ENCODE measurements at places on chromosomes 2 and 18.

- no peak for DNase-seq
Observed at GRCh38 chr2:52311862-52312261, 1279.9 kb upstream of the NRXN1 start.

- no peak for DNase-seq
Observed at GRCh38 chr2:39069136-39069515, 51.7 kb downstream of the SOS1 start.

DNA sequence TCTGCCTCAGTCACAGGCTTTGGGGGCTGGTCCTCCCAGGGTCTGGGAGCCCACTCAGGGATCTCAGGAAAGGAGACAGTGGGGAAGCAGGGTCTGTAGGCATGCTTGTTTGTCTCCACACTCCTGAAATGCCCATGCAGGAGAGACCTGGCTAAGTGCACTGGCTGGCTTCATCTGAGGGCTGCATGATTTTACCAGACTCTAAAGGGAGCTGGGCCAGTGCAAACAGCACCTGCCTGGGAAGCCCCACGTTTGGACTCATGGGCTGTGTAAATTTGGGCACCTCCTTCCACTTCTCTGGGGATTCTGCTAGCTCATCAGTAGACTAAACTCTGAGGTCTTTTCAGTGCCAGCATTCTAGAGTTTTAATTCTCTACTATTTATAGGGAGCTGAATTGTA lies 33.7 kb downstream of the LYPD1 start:
- DNase-seq, result no peak

GRCh38 chr18:51151568-51152511 lies 45.6 kb downstream of the MEX3C start:
- no peak for DNase-seq

GRCh38 chr2:195782156-195782555 lies 125.1 kb downstream of the SLC39A10 start:
- DNase-seq, result no peak

- no peak for DNase-seq
Observed at GRCh38 chr18:36931106-36931505, 102.2 kb downstream of the KIAA1328 start.

DNA sequence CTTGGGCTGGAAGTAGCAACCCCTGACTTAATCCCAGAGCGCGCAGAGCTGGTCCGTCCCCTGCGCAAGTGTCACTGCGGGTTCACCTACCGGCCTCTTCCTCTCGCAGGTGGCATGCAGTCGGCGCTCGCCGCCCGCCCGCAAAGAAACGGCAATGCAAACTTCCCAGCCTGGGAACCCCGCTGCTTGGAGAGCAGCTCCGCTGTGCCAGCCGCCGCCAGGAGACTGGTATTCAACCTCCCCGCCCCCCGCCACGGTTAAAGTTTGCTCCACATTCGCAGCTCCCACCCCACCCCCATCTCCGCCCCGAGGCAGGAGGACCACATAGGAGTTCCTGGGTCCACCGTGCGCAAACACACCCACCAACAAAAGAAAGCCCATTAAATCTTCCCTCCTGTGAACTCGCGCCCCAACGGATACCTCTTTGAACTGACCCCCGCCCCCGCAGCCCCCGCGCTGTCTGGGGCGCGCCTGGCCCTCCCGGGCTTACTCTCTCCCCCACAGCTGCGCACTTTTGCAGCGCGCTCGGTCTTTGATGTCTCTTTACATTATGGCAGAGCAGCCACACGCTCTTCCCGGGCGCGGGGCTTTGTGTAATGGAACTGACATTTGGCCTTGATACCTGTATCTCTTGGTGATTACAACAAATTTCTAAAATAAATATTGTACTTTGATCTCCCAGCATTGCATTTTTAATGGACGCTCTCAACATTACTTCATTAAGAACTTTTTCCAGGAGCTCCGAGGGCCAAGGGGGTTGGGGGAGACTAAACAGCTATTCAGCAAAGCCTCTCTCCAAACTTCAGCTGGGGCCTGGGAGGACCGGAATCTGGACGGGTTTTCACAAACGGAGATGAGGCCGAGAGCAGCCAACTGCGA lies 3.1 kb upstream of the SP5 start:
- peak; percentile 85 for DNase-seq

- DNase-seq, result no peak
Observed at GRCh38 chr2:21024198-21024597, 19.7 kb downstream of the APOB start.

- no peak for DNase-seq
Observed at GRCh38 chr2:86675511-86676015, 44.5 kb upstream of the RMND5A start.

DNA sequence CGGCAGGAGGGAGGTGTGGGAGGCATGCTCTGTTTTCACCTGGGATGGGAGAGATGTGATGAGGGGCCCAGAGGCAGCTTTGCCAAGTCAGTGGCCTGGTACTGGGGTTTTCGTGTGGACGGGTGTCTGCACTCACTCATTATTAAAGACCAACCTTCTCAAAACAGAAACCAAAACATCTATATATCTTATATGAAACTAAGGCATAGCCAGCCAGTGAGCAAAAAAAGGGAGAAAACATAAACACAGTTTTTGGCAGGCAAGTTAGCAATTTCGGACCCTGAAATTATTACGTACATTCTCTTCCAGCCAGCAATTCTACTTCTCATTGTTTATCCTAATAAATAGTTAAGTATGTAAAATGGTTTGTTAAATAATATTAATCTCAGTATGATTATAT lies 181.1 kb upstream of the SMAD2 start:
- DNase-seq, result no peak

GRCh38 chr2:62196278-62196901 lies 475 bp downstream of the B3GNT2 start:
- peak; percentile 82 for DNase-seq

- no peak for DNase-seq
Observed at GRCh38 chr2:26982102-26982742, 11.8 kb downstream of the MAPRE3 start.

- no peak for DNase-seq
Observed at GRCh38 chr2:45664635-45665261, 13.3 kb downstream of the PRKCE start.

GRCh38 chr18:46053368-46054095 lies 18.5 kb downstream of the PSTPIP2 start:
- no peak for DNase-seq

- DNase-seq, result no peak
Observed at GRCh38 chr2:240214790-240215675, 74.6 kb upstream of the OTOS start.

GRCh38 chr2:187447336-187447735 lies 716 bp downstream of the CALCRL start:
- DNase-seq, result no peak

DNA sequence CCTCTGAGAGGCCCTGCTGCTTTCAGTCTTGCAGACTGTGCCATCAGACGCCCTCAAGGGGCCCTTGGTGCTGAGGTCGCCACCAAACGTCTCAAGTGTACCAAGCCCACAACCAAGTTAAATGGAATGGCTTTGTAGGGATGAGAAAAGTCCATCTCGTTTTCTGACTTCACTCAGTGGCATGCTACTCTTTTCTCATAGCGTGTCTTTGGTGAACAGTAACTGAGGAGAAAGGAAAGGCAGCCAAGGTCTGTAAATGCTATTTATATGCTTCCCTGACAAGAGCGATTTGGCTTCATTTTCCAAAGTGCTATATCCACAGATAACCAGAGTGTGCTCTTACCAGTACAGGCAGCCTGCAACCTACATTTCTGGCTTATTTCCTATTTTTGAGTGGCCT lies 123.0 kb downstream of the MTX2 start:
- DNase-seq, result no peak

DNA sequence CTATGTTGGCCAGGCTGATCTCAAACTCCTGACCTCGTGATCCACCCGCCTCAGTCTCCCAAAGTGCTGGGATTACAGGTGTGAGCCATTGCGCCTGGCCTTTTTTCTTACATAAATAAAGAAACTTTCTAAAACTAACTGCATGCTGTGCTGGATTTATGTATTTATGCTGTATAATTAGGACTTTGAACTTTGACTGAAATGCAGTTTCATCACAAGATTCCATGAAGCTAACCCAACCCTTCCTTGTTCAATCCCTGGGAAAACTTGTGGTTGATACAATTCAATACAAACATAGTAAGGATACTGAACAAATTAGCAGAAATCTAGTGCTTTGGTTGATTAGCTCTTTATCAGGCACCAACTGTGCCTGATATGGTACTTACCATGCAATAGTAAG lies 20.9 kb upstream of the SLC35F5 start:
- DNase-seq, result no peak

GRCh38 chr2:200735061-200735460 lies 76.6 kb upstream of the BZW1 start:
- DNase-seq, result no peak

DNA sequence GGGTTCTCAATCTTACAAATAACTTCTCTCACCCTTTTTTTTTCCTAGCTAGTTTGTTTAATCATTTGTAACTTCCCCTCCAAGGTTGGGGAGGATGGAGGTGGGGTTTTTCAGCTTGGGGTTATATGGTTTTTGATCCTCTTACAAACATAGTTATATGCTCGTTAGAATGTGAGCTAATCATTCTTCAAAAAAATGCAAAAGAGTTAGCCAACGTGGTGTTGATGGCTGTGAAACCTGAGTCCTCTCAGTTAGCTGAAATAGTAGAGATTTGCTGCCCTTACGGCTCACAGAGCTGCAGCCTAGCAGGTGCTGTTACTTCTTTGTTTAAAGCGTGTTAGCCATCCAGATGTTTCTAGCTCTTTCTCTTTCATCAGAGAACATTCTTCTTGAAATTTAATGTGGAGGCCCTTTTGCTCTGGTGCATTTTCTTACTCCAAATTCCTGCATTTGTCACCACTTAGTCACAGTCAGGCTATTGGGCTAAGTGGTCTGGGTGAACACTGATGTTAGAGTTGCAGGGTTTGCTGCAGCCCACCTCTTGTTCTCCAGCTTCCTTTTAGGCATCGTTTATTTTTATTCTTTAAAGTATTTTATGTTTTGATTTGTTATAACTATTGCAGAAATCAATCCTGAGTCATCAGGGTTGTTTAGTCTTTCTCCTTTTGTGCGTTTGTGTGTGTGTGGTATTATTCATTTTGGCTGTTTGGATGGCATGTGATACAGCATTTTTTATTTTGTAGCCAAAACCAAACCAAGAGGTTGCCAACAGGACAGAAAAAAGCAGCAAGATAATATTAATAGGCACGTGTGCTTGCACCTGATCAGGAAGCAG lies 41.1 kb downstream of the LIMS1 start:
- no peak for DNase-seq

DNA sequence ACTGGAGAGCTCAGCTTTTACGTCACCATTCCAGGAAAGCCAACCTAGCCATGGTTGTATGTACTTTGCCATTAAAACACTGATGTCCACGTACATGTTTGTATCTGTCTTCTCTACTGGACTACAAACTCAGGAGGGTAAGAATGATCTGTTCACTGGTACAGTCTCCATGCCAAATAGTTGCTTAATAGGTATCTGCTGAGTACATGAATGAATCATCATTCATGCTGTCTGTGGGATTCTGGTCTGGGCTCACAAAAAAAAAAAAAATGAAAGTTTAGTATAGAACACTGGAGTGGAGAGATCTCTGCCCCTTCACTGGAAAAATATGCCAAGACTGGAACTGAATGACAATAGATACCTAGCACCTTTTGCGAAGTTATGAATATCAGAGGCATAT lies 102.6 kb upstream of the ITGA4 start:
- DNase-seq, result no peak

- no peak for DNase-seq
Observed at GRCh38 chr2:233375490-233376314, 21.4 kb downstream of the DGKD start.

DNA sequence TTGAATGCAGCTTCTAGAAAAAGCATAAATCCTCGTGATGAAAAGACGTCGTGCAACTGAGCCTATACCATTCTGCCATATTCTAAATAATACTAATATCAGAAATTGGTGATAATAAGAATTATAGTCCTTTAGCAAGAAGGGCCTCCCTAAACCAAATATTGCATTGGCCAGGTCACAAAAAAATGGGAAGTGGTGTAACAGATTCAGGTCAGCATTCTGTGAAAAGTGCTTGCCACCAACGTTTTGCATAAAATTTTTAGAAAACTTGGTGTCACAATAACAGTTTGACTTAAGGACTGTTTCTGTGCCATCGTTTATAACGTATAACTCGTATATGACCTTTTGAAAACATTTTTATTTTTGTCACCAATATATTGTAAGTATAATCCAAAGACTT lies 603.6 kb downstream of the CPS1 start:
- DNase-seq, result no peak

DNA sequence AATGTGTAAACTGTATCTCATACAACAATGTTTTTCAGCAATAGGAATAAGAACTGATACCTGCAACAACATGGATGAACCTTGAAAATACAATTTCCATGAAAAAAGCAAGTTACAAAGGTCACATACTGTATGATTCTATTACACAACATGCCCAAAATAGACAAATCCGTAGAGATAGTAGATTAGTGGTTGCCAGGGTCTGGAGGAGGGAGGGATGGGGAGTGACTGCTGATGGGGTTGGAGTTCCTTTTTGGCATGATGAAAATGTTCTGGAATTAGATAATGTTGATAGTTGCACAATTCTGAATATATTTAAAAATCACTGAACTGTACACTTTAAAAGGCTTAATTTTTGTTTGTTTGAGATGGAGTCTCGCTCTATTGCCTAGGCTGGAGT lies 33.8 kb downstream of the UBXN4 start:
- no peak for DNase-seq

- DNase-seq, result no peak
Observed at GRCh38 chr2:80340022-80340421, 35.5 kb upstream of the LRRTM1 start.

- no peak for DNase-seq
Observed at GRCh38 chr2:151718247-151718646, 16.0 kb downstream of the NEB start.

GRCh38 chr2:229856413-229856812 lies 65.4 kb downstream of the TRIP12 start:
- no peak for DNase-seq

GRCh38 chr2:183001948-183002347 lies 36.3 kb downstream of the NCKAP1 start:
- DNase-seq, result no peak

DNA sequence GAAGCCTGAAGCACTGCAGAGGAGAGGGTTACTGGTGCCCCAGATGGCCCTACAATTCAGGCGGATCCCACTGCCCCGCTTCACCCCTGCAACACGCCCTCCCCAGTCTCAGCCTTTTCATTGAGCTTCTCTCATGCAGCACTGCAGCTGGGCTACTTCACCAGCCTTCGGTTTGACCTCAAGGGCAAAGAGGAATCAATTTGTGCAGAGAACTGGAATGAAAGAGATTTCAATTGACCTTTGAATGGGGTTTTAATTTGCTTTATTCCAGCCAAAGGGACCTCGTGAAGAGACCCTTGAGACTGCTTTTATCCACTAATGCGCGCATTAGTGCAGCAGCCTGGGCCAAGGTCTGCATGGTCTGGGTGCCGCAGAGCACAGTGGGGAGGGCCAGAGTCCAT lies 8.8 kb upstream of the POMC start:
- DNase-seq, result no peak

Data from ecto neural progenitor cell (in vitro differentiated cells).